NCI-H1092 (cell line): ENCODE measurements at places on chromosomes 16 and 17.
A peak's percentile ranks its signal among the peaks of the same experiment; 100 is the strongest.

DNA sequence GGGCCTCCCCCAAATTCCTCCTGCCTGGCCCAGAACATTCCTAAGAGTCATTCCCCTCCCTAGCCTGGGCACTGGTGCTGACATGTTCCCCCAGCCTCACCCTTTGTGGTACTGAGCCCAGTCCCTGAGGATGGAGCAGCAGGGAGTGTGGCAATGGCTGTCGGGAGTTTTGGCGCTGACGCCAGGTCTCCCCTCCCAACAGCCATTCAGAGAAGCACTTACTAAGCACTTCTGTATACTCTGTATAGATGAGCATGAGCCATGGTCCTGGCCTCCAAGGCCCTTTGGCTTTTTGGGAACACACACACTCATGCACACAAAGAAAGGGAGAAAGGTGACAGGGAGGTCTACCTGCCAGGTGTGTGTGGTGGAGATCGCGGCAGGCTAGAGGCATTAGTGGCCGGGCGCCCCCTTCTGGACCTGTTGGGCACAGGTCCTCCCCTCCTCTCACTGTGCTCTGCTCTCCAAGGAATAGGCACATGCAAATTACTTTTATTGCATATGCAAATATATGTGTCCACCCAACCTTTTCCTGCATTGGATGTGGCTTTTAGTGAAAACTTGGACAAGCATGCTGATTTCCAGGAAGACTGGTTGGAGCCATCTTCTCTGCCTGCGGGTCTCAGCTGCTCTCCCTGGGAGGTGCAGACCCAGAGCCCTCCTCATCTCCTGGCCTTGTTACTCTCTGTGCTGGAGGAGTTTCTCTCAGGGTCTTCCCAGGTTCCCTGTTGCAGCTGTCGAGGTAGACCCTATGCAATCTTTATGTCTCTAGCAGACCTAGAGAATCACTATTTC, 17.4 kb upstream of the C17orf107 start:
- no peak for DNase-seq

DNA sequence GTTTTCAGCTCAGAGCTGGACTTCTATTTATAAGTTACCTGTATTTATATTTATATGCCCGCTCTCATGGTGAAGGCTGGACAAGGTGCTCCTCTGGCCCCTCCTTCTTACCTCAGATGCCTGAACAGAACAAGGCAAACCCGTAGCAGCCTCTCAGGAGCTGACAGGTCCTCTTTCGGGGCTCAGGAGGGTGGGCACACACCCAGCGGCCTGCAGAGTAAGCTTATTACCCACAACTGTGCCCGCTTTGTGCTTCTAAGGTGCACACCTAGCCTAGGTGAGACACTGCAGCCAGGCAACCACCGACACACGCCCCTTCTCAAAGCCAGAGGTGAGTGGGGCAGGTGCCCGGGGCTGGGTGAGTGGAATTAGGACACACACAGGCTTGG, 5.3 kb downstream of the NKIRAS2 start:
- DNase-seq, result no peak

GRCh38 chr17:34351096-34351495, 5.2 kb upstream of the CCL13 start:
- no peak for DNase-seq

GRCh38 chr17:40727447-40728231, 24.1 kb upstream of the KRT24 start:
- no peak for DNase-seq

- no peak for DNase-seq
Measured at GRCh38 chr17:68981288-68981687, 26.1 kb upstream of the ABCA8 start.

DNA sequence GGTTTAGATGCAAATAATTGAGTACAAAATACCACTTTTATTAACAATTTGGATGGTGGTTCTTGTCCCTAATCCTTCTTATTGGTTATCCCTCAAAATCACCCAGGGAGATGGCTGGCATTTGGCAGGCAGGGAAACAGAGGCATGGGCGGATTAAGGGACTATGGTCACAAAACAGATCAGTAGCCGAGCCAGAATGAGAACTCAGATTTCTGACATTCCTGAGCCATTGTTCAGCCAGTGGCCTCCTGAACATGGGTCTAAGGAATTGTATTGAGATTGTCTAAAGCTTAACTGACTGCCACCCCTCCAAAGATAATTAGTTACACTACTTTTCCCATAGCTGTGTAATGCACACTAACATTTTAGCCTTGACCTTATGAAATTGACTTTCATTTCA, 88.4 kb downstream of the CHD9NB start:
- DNase-seq, result no peak

DNA sequence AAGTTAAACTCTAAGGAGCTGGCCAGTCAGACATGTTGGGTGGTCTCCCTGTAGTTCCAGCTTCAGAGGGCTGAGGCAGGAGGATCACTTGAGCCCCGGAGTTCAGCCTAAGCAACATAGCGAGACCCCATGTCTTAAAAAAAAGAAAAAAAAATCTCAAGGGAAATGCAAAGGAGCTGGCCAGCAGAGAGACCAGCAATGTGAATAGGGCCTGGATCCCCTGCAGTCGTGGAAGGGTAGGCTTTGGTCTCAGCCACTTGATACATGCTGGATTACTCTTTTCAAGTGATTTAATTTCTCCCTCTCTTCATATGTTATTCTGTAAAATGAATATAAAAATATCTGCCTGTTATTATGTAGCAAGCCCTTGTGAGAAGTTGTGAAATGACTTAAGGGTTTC, 207.7 kb downstream of the SPECC1 start:
- DNase-seq, result no peak

GRCh38 chr17:39943702-39944392, 16.3 kb downstream of the LRRC3C start:
- DNase-seq, result no peak

DNA sequence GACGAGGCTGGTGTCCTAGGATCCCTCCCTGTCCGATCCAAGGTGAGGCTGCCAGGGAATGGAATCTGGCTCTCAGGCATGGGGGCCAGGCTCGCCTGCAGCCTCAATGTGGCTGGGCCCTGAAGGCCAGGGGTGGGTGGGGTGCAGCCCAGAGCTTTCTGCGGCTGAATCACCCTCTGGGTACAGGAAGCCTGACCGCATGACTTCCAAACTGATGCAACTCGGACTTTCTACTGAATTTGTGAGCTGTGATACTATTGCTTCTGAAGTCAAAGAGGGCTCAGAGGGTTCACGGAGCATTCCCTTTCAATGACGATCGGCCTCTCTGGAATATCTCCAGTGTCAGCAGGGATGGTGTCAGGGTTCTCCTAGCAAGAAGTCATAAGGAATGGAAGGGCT, 123.7 kb downstream of the METRNL start:
- no peak for DNase-seq

DNA sequence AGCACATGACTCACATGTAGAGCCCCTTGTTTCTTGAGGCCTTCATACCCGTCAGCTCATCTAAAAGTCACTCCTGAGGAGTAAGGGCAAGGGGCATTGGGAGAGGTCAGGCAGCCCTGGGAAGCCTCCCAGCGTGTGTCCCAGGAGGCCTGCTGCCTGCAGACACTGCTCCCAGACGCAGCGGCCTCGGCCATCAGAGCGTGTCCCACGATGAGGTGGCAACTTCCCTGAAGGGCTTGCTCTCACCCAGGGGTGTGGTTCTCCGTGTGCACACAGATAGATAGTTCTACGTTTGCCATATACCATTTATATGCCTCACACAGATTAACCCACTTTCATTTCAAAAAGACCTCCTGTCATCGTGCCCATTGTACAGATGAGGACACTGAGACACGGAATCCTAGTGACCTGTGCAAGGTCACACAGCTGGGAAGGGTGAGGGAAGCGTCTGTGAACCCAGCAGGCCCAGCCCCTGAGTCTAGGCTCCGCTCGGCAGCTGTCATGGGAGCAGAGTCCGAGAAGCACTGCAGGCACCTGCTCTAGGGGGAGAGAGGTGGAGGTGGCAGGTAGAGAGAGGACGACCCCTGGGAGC, 8.3 kb downstream of the TUBB3 start:
- DNase-seq, result no peak

DNA sequence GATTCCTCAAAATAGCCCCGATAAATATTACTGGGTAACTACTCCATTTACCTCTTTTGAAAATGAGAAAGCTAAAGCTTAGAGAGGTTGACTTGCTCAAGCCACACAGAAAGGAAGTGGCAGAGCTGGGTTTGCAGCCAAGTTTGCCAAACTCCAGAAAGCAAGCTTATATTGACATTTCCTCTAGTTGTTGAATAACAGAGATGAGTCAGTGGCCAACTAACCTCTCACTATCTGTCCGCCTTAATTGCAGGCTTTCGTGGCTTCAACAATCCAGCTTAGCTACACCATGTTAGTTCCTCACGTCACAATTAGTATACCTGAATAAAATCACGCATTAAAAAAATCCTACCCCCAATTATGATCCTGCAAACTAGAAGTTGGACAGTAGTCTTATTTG, 151.7 kb downstream of the CNTNAP4 start:
- no peak for DNase-seq

DNA sequence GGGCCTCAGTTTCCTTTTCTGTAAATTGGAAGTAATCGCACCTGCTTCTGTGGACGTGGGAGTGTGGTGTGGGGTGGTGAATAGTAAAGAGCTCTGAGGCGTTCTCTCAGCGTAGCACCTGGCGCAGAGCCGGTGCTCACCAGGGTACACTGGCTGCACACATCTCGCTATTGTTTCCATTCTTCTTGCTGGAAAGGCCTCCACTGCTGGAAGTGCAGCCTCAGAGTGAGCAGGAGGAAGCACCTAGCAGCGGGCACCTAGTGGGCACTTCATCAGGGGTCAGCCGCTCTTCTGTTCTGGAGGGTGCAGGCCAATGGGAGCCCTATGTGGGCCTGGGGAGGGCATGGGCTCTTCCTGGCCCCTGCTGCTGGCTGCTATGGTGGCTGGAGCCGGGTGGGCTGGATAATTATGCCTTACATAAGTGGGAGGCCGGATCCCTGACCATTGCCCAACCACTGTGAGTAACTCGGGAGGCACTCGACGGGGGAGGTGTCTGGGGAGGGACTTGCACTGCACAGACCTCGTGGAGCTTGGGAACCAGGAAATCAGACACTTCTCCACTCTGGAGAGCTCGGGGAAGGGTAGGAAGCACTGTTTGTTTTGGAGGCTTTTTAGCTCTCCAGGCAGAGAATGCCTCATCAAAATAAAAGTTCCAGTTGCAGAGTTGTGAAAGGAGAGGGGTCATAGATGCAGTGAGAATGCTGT, 1.7 kb downstream of the MAP2K3 start:
- DNase-seq, result peak; percentile 22

DNA sequence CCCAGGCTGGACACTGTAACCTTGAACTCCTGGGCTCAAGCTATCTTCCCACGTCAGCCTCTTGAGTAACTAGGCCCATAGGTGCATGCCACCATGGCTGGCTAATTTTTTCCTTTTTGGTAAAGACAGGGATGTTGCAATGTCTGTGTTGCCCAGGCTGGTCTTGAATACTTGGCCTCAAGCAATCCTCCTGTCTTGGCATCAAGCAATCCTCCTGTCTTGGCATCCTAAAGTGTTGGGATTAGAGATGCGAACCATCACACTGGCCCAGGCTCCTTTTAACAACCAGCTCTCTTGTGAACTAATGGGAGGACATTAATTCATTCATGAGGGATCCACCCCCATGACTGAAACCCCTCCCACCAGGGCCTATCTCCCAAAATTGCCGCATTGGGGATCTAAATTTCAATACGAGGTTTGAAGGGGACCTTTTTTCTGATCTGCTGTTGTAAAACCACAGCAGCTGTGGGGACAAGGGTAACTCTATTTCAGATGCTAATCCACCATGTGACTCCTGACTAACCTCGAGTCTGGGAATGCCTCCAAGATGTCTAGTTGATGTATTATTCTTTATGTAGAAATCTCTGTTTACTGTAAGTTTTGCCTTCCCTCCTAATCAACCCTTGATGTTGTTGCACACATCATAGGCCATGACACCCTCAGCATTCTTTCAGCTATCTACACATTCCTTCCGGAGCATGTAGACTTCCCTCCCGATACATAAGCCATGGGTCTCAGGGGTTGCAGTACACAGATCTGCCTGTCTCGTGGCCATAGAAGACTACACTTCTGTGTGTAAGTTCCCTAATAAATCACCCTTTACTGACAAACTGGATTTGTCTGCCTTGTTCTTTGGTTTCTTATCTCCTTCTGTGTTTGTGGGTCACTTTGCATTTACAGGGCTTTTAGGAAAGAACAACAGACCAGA, 37.6 kb downstream of the RNF112 start:
- no peak for DNase-seq

DNA sequence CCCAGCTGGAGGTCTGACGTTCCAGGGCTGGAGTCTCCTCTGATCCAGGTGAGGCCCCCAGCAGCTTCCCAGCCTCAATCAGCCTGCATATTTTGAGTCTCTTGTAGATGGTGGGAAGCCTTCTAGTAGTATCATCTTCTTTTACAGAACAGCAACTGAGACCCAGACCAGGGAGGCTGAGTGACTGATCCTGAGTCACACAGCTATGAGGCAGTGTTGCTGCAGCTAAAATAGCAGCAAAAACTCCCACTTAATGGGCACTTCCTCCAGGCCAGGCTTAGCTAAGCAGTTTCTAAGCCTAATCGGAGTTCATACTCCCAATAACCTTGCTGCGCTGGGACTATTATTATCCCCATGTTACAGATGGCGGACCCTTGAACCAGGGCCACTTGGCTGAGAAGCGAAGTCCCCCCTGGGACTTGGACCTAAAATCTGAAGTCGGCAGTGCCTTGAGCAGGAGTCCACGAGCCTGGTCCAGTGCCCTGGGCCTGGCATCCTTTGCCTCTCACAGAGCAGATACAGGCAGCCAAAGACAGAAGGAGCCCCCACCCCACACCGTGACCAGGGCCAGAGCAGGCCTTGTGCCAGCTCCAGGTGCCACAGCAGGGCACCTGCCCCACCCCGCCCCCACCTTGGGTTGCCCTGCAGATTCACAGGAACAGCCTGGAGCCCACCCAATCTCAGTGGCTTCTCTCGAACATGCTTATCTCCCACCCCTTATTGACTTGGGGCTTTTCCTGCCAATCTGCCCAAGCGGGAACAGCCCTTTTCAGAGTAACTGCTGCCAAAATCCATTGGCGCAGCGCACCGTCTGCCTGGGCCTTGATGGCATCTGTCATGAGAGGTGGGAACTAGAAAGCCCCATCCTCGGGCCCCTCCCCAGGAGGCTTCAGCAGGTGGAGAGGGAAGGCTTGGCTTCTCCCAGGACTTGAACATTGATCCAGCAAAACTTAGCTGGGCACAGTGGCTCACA, 65.1 kb downstream of the SOCS1 start:
- no peak for DNase-seq

DNA sequence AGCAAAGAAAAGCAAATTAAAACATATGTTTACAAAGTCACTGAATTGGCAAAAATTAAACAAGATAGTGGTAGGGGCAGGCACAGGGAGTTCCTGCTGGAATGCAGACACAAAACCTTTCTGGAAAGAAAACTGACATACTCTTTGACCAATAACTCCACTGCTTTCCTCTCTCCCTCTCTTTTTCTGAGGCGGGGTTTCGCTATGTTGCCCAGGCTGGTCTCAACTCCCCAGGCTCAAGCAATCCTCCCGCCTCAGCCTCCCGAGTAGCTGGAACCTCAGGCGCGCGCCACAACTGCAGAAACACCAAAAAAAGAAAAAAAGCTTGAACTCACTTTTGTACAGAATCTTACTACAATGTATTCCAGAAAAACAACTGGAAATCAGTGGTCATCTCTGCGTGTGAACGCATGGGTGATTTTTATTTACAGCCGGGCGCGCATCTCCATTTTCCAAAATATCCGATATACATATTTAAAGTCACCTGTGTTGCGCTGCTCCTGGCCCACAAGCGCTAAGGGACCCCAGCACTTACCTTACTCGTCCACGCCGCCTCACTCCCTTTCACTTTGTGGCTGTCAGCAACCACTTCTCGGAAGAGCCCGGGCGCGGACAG, 480 bp downstream of the TXNL4B start:
- DNase-seq, result no peak

GRCh38 chr17:67902511-67903231, 77.4 kb downstream of the BPTF start:
- no peak for DNase-seq

GRCh38 chr16:29900102-29900887, at the start of gene ASPHD1:
Gene ASPHD1, plus strand, starts transcription at chr16:29900488. Its CDS starts 484 bp downstream, at chr16:29900972.
- DNase-seq, result peak; percentile 59
